ENCODE measurements at places on chromosomes 13 and 19.

DNA sequence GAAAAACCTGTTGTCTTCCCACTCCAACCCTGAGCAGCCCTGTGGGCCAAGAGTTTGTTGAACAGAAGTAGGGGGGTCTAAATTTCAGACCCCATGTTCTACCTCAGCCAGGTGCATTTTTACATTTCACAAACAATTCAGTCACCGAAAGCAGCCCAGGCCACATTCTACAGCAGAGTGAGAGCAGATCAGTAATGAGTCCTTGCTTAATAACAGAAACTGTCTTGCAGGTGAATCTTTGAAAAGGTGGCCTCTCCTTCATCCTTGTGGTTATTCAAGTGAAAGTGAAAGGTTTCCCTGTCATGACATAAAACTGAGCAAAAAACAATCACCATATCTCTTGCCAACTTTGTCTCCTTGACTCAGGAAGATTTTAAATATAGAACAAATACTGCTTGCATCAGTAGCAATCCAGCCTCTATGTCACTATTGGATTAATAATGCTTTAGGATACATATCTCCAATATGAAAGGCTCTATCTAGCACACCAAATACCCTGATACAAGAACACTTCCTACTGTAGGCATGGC is 670.2 kb downstream of the DIAPH3 start:
- no peak for DNase-seq

DNA sequence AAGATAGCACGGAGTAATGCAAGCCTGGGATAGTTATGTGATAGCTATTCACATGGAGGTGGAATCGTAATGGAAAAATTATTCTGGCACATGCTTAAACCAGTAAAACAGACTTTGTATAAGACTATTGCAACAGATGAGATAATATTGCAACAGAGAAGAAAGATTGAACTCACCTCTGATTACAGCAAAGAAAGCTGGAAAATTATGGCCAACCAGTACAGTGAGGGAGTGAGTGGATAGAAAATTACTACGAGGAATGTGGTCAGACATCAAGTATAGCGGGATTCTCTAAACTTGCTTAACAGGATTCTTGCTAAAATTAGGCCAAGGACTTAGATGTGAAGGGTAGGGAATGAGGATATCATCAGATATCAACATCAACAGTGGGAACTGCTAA is 397.6 kb upstream of the KLHL1 start:
- DNase-seq = no peak

DNA sequence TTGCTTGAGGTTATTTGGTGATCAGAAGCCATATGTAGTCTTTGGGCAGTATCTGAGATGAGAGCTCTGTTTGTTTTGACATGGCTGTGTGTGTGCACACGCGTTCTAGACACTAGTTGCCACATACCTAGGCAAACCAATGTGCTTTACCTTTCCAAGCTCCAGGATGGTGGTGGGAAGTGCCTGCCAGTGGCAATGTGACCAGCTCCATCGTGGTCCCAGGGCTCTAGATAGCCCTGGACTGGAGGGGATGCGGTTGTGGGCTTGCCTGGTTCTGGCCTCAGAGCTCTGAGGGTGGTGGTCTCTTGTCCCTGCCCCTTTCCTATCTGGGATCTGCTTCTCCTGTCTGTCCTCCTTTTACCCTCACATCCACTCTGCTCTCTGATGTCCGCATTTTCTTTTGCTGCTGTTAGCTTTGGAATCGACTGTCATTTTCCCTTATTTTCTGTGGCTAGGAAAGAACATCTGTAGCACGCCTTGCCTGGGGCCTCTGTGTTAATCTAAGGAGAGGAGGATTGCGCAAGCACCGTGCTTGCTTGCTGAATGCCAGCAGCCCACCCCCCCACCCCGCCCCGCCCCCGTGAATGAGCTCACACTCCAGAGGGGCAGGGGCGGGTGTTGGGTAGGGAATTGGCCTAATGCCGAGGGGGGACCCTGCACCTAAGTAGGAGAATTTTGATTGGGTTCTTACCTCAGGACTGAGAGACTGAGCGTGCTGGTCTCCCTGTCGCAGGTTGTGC is 89.5 kb downstream of the ARHGEF7 start:
- peak; percentile 72 for DNase-seq

- no peak for DNase-seq
These were observed 466.6 kb downstream of the SLITRK6 start for GRCh38 chr13:85332615-85333014.

GRCh38 chr19:41957161-41957837 is 1.8 kb downstream of the RABAC1 start:
- no peak for DNase-seq
